NCI-H1436 treated with DMSO at 0.1 percent for 48 hours (cell line): ENCODE measurements at places on chromosomes 5 and 9.

DNA sequence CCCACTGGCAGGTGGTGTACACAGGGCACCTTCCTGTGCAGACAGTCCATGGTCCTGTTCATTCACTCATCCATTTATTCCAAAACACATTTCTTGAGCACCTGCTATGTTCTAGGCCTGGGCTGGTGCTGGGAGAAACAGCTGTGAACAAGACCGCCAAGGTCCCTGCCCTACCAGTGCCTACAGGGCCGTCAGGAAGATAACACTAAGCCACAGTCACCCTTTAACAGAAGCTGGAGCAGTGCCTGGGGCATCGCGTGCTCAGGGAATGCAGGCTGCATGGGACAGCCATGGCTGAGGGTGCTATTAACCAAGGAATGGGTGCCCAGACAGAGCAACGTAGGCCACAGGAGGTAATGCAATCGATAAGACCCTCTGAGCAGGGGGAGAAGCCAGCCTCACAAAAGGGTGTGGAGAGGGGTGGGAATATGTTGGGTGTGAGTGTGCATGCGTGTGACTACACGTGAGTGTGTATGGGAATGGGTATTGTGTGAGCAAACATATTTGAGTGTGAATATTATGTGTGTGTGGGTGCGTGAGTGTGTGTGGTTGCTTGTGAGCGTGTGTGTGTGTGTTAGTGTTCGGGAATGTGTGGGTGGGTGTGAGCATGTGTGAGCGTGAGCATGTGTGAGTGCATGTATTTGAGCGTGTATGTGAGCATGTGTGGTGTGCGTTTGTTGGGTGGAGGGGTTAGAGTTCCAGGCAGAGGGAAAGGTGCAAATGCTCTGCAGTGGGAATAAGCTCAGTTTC is 19.1 kb downstream of the DUSP1 start:
- no peak for DNase-seq

GRCh38 chr5:150401376-150402228 is 11.1 kb downstream of the CD74 start:
- no peak for DNase-seq

- DNase-seq, result no peak
These were observed 2.0 kb downstream of the PCDHGC3 start for GRCh38 chr5:141477815-141478214.

GRCh38 chr9:3244963-3245653 is 280.7 kb downstream of the RFX3 start:
- DNase-seq, result no peak

DNA sequence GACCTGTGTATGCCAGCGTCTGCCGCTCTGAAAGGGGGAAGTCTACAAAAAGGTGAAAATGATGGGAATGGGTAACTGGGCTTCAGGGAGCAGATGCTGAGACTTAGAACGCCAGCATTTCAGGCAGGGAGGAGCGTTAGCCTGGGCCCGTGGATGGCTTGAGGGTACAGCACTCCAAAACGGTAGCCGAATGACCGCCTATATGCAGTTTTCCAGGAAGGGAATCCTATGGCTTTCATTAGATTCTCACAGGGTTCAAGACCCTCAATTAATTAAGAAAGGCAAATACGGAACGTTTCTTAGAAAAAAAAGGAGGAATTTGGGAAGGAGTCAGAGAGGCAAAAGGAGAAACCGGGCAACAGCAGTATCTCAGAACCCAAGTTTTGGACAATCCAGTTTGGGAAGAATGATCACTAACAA is 639 bp downstream of the AMACR start:
- no peak for DNase-seq

- DNase-seq, result no peak
These were observed 7.2 kb upstream of the ARSI start for GRCh38 chr5:150309886-150310239.

GRCh38 chr5:131382407-131383395 is 118.8 kb downstream of the CDC42SE2 start:
- DNase-seq, result peak; percentile 32
